ENCODE measurements at places on chromosomes 12 and 14.

DNA sequence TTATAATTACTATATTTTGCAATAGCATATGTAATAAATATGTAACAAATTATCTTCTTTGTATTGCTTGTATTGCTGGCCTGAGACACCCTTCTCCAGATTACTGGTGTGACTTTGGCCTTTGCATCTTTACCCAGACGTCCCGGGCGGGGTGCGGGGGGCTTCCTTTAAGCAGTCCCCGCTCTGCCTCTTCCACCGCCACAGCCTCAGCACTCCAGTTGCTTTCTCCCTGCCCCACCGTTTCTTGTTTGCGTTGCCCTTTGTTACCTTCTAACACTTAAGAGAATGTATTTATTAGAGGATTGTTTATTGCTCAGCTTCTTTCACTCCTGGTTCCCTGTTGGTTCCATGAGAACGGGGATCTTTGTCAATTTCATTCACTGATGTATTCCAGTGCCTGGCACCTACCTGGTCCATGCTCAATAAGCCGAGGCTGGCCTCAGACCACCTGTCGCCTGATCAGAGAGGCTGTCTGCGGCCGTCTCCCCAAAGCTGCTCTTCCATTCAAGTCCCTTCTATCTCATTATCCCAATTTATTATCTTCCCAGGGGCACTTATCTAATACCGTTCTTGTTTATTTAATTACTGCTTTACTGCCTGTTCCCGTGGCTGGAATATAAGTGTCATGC is 100.5 kb upstream of the RFLNA start:
- no peak for DNase-seq

DNA sequence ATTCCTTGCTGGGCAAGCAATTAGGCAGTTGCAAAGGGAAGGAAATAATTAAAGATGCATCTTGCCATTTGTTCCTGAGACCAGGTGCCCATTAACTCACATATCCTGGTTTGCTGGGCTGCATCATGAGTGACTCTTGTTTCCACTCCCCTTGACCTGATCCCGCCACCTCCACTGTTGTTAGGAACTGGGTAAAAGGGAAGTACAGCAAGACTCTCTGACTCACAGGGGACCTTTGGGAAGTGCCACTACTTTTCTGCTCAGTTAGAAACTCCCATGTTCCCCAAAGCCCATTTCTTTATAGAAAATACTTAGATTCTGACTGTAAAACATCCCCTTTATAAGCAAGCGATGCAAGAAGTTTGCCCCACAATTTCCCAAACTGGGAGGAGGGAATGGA is 186.0 kb upstream of the BCL2L14 start:
- no peak for DNase-seq

DNA sequence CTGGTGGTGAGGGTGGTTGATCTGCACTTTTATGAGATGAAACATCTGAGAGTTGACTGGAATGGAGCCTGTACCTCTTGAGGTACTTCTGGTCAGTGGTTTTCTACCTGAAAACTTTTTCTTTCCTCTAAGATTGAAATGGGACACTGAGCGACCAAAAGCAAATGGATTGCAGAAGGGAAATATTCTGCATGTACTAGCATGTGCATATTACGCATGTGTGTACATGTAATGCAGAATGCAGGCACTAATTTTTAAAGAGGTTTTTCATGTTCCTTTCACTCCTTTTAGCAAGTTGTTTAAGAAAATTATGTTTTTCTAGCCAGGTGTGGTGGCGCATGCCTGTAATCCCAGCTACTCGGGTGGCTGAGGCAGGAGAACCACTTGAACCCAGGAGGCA is 28.7 kb upstream of the EID3 start:
- no peak for DNase-seq

GRCh38 chr14:47149326-47149725 is 497.7 kb upstream of the RPL10L start:
- DNase-seq: peak; percentile 2

GRCh38 chr12:12272869-12273268 is 6.0 kb upstream of the LRP6 start:
- no peak for DNase-seq

DNA sequence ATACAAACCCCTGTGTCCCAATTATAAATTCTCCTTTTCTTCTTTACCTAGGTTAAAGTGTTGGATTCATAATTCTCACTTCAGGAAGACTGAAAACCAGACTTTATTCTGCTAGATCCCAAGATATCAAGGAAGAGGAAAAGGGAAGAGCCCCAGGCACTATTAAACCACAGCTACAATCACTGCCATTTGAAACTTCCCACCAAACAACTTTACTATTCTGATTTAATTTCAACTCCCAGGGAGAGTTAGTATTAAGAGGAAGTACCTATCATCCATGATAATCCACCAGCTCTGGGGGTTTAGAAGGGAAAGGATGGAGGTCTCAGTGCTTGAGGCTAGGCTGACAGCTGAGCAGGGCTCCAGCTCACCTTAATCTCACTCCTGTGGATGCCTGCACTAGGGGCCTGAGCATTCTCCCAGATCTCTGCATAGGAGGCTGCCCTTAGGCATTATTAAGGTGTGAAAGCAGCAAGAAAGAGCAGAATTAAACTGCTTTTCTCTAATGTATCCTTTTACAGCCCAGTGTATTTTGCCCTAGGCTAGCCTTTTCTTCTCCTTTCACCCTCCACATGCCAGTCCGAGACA is 52.9 kb downstream of the MYF5 start:
- DNase-seq: no peak

- DNase-seq: no peak
Measured at GRCh38 chr12:34294137-34294536, 271.8 kb downstream of the ALG10 start.

GRCh38 chr12:26383041-26383440 is 187.7 kb downstream of the SSPN start:
- DNase-seq: no peak

Measured in H54 (cell line).